Bronchus fibroblast of lung (primary cell): ENCODE measurements at places on chromosomes 4 and X. TPM values are rescaled to one million over a fixed set of nuclear protein-coding genes. Genes with fewer than 3 reads are reported as not detected.

The SYN1 gene
- total RNA-seq: 0.30 and 0.50 TPM in 2 replicates

The MGARP gene
- total RNA-seq: 7.1 and 11.3 TPM in 2 replicates

The PITX2 gene
- total RNA-seq: 0.30 and 0.67 TPM in 2 replicates

The CXXC4 gene
- total RNA-seq: under 0.01 and 0.17 TPM in 2 replicates

The TASL gene
- not detected in 2 replicates for total RNA-seq

The TMPRSS11B gene
- total RNA-seq: not detected in 2 replicates

The GSX2 gene
- not detected in 2 replicates for total RNA-seq

The ESX1 gene
- total RNA-seq: not detected in 2 replicates

The KIAA1210 gene
- total RNA-seq: not detected in 2 replicates

The FGF5 gene
- 4.9 and 7.4 TPM in 2 replicates for total RNA-seq

The GUCY1A1 gene
- total RNA-seq: 0.67 and 0.89 TPM in 2 replicates

The SYTL5 gene
- total RNA-seq: 0.15 and 0.17 TPM in 2 replicates

The FGD1 gene
- 10.4 TPM in 2 replicates for total RNA-seq

The NALF2 gene
- not detected in 2 replicates for total RNA-seq

The SHROOM3 gene
- total RNA-seq: 12.0 and 12.6 TPM in 2 replicates

The GAGE12C gene
- not detected in 2 replicates for total RNA-seq

The CENPVL1 gene
- total RNA-seq: not detected in 2 replicates

The RASSF6 gene
- total RNA-seq: 1.3 and 1.8 TPM in 2 replicates

The BCORL1 gene
- total RNA-seq: 1.9 and 2.5 TPM in 2 replicates

The FABP2 gene
- total RNA-seq: not detected in 2 replicates

The FAAH2 gene
- total RNA-seq: not detected in 2 replicates

The MGST2 gene
- 15.0 and 16.3 TPM in 2 replicates for total RNA-seq

The REST gene
- total RNA-seq: 13.8 and 14.9 TPM in 2 replicates

The SYNPO2 gene
- total RNA-seq: 0.34 and 0.45 TPM in 2 replicates

The CSAG1 gene
- not detected in 2 replicates for total RNA-seq

The CXorf49 gene
- not detected in 2 replicates for total RNA-seq

The CFAP97 gene
- 19.0 and 24.2 TPM in 2 replicates for total RNA-seq

The PLA2G12A gene
- 13.6 and 31.2 TPM in 2 replicates for total RNA-seq

The C4orf36 gene
- total RNA-seq: 2.4 and 2.7 TPM in 2 replicates

The TRIM61 gene
- 0.67 and 1.0 TPM in 2 replicates for total RNA-seq

The LDOC1 gene
- 17.0 and 18.3 TPM in 2 replicates for total RNA-seq

The TCEAL3 gene
- total RNA-seq: 12.3 and 25.6 TPM in 2 replicates

The ARHGAP6 gene
- total RNA-seq: 2.2 and 2.9 TPM in 2 replicates

The MEPE gene
- not detected in 2 replicates for total RNA-seq

The MSX1 gene
- total RNA-seq: 0.74 and 1.5 TPM in 2 replicates

The NR0B1 gene
- 0.15 TPM in 1 of 2 replicates, not detected in the other for total RNA-seq

The EIF1AX gene
- 24.1 and 33.0 TPM in 2 replicates for total RNA-seq
